Caki2 (cell line): ENCODE measurements at places on chromosomes 13 and 19. TPM values are rescaled to one million over a fixed set of nuclear protein-coding genes. Genes with fewer than 3 reads are reported as not detected.

Gene STOML3
- not detected in 2 replicates for total RNA-seq

Gene WDR88
- not detected in 2 replicates for total RNA-seq

Gene ZNF649
- not detected in 2 replicates for total RNA-seq

Gene CEACAM21
- total RNA-seq, result not detected in 2 replicates

Gene LMTK3
- total RNA-seq, result 4.2 and 10.5 TPM in 2 replicates

- no peak for DNase-seq
Measured at GRCh38 chr19:13978351-13979243, 26.3 kb downstream of the DCAF15 start.

GRCh38 chr19:3145909-3146676, 10.3 kb downstream of the GNA15 start:
- no peak for DNase-seq

DNA sequence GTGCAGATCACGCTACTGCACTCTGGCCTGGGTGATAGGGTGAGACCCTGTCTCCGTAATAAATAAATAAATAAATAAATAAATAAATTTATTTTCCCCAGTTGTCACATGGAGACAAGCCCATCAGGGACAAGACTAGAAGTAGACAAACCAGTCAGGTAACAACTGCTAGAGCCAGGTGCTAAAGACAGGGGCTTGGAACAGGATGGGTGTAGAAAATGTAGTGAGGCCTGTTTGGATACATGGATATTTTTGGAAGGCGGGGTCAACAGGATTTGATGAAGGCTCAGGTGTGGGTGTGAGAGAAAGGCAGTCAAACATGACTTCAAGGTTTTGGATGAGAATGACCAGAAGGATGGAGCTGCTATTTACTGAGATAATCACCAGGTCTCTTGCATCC, 27.7 kb upstream of the TPM4 start:
- no peak for DNase-seq

DNA sequence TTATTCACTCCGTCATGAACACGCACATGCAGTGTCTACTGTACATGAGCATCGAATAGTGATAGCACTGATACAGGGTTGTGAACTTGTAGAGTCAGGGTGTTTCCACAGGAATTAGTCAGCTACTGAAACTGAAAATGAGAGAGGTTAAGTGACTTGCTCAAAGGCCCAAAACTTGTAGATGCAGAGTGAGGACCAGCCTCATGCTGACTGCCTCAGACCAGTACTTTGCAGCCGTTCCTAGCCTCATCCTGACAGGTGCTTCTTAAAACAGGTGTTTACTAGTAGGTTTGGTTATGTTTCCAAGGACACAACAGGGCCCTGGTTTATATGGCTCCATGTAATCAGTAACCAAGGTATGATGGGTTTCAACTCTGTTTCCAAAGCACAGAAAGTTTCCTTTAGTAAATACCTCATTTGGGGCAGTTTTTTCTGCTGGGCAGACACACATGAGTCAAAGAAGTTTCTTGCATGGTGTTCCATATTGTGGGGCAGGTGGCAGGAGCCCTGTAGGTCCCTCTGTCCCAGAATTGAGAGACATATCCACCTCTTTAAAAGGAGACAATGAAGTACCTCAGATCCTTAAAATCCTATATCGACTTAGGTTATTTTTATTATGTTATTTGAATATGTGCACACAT, 16.0 kb downstream of the FGF9 start:
- no peak for DNase-seq

GRCh38 chr13:77406644-77407440, 79.9 kb upstream of the MYCBP2 start:
- no peak for DNase-seq

- DNase-seq, result no peak
Measured at GRCh38 chr19:35291259-35291658, 702 bp upstream of the MAG start.

DNA sequence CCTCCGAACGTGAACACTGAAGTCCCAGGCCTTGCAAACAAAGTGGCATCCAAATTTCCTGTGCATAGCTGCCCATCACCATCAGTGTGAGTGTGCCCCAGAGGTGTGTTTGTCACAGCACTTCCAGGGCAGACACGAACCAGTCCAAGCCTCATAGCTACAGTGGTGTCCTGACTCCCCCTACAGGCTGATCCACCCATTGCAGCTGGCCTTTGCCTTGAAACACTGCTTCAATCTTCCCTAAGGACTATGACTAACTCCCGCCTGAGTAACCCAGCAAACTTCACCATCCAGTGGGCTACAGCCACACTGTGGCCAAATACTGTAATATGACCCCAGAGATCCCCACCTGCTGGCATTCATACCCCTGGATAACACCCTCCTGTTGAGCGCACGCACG, 3.9 kb downstream of the ZNF266 start:
- no peak for DNase-seq

DNA sequence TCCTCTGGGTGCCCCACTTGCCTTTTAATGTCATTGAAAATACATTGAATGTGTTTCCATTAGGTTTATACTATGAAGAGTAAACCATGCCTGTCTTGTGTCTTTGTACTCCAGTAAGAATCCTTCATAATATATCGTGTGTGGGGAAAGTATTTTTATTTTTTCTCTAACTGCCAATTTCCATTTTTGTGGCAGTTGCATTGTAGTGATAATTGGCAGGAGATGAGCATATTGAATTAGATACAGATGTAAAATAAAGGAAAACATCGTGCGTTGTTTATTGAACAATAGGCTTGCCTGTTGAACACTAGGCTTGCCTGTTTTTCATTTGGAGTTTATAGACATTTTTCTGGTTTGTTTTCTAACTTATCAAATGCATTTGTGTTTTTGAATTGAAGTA, 218.8 kb downstream of the NBEA start:
- DNase-seq, result no peak

GRCh38 chr13:97434397-97435201, 630 bp downstream of the RAP2A start:
- peak; percentile 31 for DNase-seq
